ENCODE measurements at places on chromosomes 1 and 21.

DNA sequence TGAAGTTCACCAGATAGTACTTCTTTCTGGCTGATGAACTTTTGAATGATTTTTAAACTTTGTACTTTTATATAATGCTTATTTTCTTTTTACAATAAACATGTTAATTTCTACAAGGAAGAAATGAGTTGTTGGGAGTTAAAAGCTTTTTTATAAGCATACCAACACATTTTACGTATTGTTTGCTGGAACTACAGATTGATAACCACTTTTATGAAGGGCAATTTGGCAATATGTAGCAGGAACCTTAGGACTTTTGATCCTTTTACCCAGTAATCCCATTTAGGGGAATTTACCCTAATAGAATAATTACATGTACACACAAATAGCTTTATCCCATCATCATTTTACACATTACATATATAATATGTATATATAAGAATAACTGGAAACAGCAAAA is 16.3 kb downstream of the PRPF38A start:
- no peak for DNase-seq

GRCh38 chr21:42472521-42472920 is 23.5 kb downstream of the RSPH1 start:
- no peak for DNase-seq

DNA sequence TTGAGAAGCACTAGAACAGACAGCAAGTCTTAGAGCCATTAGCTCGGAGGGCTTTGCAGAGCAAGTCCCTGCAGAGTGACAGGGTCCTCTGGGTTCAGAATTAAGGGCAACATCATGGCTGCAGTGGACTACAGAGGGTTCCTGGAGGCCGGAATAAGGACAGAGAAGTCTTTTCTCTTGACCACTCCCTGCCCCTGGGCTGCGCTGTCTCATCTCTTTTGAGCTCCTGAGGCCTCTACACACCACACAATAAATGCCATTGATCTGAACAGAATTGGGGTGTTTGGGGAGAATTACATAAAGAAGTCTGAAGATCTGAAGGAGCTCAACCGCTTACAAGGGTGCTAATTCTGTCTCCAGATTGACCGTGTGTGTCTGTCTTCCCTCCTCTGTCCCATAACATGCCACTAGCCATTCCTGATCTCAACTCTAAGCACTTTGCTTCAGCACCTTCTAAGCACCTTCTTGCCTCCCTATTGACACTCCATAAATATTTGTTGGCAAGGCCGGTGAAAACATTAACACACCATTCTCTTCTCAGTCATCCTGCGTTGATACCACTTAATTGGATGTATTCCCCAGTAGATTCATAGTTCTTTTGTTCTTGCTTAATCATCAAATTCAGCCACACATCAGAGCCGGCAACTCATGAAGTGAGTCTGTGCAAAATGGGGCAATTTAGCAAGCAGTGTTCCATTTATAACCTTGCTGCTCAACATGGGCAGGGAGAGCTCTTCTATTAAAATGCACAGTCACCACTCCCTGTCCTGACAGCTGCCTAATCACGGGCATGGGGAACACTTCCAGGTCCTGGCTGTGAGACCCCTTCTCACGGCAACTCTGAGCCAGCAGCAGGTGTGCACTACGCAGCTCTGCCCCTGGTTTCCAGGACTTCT is 49.7 kb downstream of the NMNAT2 start:
- DNase-seq: no peak

DNA sequence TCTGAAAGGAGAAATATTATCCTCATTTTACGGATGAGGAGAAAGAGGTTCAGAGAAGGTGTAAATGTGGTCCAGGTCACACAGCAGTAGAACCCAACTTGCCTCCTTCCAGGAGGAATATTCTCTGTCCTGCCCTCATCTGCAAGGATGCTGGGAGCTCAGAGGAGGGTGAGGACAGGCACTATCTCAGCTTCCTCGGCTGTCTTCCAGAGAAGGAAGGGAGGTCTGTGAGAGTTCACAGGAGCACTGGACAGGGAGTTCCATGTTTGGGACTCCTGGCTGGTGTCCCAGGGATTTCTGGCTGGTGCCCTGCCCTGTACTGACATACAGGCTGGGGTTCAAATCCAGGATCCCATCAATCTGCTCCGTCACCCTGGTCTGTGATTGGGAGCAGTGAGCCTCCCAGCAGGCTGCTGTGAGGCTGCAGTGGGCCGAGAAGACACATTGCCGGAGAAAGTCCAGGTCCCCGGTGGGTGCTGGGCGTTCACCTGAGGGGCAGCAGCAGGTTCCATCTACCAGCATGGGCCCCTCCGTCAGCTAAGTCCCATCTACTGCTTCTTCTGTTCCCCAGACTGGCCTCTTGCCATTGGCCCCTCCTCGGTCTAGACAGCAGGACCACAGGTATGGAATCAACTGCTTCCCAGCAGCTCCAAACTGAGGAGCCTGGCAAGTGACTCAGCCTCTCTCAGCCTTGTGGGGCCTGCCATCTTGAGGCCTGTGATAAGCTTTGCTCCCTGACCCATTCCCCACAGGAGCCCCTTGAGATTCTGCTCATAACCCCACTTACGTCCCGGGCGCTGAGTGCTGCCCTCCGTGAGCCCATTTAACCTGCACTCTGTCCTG is 8.5 kb upstream of the BSND start:
- no peak for DNase-seq

GRCh38 chr21:33984021-33984481 is 68.4 kb upstream of the ATP5PO start:
- no peak for DNase-seq

GRCh38 chr1:91864017-91864700 is 21.8 kb downstream of the TGFBR3 start:
- no peak for DNase-seq

DNA sequence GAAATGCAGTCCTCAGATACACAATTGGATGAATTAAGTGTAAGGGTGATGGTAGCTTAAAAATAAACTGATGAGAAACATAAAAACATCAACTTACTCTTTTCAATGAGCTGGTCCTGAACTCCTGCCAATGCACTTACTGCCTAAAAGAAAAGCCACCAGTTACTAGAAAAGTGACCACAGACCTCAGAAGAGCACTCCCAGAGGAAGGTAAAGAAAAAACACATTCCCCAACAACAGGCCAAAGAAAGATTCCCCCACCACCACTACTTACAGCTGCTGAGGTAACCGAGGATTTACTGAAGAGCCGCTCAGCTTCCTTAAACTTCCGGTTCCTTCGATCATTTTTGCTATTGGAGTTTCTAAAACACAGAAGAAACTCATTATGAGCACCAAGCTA is 5.4 kb downstream of the MEAF6 start:
- no peak for DNase-seq

- DNase-seq: no peak
These were observed 37.2 kb downstream of the PRDM16 start for GRCh38 chr1:3106216-3106615.

GRCh38 chr1:224609333-224609732 is 6.8 kb upstream of the CNIH3 start:
- no peak for DNase-seq

- no peak for DNase-seq
These were observed 6.7 kb upstream of the MPC2 start for GRCh38 chr1:167943541-167943940.

DNA sequence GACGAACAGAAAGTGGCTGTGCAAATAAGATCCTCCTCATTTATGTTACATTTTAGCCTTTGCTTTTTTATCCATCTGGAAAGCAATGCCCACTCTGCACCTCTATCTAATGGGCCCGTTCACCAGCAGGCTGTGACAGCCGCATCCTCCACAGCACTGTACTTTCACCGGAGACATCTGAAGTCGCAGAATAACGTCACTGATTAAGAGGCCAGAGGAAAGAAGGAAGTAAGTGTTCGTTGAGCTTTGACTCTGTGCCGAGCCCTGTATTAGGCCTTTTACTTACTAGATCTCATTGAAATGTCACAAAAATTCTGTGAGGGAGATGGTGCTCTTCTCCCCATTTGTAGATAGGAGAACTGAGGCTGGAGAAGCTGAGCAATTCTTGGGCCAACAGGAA is 62.3 kb downstream of the KAZN start:
- DNase-seq: no peak

GRCh38 chr1:84851839-84852238 is 41.2 kb downstream of the LPAR3 start:
- DNase-seq: no peak

DNA sequence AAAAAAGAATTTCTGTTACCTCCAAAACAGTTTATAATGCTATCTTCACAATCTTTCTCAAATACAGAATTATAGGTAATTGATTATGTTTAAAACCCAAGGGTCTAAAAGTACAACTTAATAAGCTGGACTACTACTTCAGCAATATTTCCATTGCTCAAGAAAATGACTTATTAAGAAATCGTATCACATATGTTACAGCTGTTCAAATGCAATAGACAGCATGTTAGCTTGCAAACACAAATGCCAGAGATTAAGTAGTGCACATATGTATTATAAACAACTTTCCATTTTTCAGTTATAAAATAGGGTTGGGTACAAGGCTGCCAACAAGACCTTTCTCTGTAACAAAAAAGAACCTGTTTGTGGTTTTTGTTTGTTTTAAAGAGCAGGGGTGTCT is 211.0 kb upstream of the DMRTA2 start:
- no peak for DNase-seq

GRCh38 chr1:16986962-16987361 is 6.5 kb upstream of the MFAP2 start:
- DNase-seq: no peak

DNA sequence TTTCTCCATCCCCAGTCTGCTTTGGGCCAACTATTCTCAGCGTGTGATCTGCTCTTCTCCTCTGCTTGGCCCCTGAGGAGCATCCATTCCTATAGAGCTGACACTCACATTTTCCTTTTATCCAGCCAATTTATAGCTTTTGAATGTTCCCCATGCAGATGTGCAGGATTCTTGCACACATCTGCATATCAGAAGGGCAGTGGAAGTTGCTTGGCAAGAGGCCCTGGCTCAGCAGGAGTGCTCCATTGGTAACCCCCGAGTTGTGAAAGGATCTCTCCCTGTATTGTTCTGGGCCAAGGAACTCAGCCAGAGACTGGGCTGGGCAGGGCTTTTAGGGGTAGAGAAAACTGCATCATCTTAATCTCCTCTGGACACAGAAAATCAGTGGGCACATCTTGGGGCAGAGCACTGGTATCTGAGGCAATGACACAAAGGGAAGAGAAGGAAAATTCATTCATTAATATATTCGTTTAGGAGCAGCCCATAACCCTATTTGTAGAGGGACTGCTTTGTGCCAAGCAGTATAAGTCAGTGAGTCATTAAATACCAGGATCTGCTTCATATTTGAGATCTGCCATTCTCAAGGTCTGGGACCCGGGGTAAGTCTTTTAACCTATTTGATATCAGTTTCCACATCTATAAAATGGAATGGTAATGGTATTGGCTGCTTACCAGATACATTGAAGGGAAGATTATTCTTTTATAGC is 31.0 kb upstream of the BEND5 start:
- DNase-seq: no peak

GRCh38 chr1:208141610-208142192 is 102.5 kb downstream of the PLXNA2 start:
- DNase-seq: no peak

DNA sequence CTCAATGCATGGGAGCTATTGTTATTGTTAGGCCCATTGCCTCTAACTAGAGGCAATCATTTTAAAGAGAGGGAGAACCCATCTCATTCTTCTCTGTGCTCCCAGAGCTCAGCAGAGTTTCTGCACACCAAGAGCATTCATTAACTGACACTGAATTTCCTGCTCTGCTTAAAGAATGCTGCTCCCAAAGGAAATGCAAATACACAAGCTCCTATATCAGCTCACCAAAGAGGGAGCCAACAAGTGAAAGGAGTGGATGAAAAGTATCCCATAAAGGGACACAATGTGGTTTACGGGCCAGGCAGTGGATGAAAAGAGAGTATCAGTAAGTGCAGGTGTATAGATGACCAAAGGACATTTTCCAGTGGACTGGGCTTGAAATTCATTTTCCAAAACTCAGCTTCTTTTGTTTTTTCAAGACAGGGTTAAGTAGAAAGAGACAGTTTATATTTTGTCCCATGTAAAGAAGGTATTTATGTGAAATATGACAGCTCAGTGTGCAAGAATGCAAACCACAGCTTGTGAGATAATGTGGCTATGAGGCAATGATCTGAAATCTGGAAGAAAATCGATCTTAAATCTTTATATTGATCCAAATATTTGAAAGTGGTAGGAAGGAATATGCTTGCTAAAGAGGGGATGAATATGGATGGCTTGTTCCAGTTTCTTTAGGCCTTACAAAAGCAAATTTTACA is 207.7 kb upstream of the CAMK1G start:
- no peak for DNase-seq

DNA sequence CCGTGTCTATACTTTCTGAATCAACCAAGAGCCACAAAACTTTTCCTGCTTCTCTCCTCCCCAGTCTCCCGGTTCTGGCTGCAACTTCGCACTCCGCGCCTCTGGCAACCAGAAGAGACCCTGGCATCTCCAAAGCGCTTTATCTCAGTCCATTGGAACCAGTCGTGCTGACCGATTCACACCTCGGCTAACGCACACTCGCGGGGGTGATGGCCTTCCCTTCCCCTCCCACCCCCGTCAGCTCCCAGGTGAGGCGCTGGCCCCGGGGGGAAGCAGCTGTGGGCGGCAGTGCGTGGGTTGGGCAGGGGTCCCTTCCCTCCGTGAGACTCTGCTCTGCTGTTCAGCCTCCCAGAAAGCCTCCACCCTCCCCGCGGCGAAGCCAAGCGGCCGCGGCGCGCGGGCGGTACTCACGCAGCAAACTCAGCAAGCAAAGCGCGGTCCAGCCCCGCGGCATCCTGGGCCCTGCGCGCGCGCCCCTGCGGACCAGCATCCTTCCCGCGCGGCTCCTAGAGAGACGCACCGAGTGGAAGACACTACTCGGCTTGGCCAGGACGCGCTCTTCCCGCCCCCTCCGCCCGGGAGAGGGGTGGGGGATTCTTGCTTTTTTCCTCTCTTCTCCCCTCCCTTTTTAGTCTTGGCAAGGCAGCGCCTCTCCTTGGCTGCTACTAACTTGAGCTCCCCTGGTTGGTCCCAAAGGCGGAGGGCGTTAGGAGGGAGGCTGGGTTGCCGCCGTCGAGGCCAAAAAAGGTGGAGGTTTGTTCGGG is at the start of gene CD34:
Gene CD34, minus strand, starts transcription at position 535 of the 764 bp plus-strand sequence. Its CDS starts 45 bp downstream, at position 490.
- no peak for DNase-seq

GRCh38 chr1:36342426-36343185 is 19.2 kb upstream of the EVA1B start:
- peak; percentile 25 for DNase-seq

GRCh38 chr1:111833334-111833733 is 77.6 kb downstream of the DDX20 start:
- no peak for DNase-seq

- DNase-seq: no peak
These were observed 304.9 kb downstream of the HHAT start for GRCh38 chr1:210633636-210634035.

- DNase-seq: no peak
These were observed 4.5 kb downstream of the TNFSF4 start for GRCh38 chr1:173202424-173203145.

DNA sequence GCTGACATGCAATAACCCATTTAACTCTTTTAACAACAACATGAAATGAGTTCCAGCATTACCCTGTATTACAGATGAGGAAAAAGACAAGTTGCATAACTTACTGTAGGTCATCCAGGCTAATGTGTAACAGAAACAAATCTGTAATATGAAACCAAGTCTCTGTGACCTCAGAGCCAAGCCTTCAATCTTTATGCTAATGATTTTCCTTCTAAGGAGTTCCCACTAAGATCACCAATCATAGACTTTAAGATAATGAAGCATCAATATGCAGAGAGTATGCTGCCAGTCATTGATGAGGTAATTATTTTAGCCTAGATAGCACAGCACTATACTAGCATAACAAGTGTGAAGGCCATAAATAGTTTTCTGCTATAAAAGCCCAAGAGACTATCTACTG is 35.6 kb upstream of the RNPC3 start:
- no peak for DNase-seq

All from activated naive CD8-positive, alpha-beta T cell treated with anti-CD3 and anti-CD28 coated beads, Interleukin-2, amount 50 U/mL, for 16 hours (primary cell).